ENCODE measurements at places on chromosomes 11 and 22.

- no peak for DNase-seq
Observed at GRCh38 chr11:2571598-2572281, 126.9 kb downstream of the KCNQ1 start.

GRCh38 chr11:15888556-15889345, 467.6 kb downstream of the SOX6 start:
- no peak for DNase-seq

DNA sequence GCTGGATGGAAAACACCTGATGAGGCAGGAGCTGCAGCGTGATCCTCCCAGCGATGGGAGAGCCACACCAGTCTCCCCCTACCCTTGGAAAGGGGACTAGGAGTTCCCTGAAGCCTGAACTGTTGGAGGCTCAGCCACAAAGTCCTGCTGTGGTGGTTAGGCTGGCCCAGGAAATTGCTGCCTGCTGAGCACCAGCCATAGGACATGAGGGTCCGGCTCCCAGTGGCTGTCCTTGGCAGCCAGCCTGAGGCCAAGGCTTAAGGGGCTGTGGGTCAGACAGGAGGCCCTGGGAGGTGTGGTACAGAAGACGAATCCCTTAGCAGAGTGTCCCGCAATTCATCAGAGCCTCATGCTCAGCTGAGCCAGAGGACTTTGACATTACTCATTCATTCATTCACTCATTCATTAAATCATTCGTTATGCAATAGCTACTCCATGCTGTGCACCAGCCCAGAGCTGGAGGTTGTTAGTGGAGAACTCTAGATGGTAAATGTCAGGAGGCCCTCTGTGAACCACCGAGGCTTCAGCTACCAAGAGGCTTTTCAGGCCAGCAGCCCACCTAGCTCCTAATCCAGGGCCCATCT, 14.4 kb upstream of the SEC14L4 start:
- no peak for DNase-seq

DNA sequence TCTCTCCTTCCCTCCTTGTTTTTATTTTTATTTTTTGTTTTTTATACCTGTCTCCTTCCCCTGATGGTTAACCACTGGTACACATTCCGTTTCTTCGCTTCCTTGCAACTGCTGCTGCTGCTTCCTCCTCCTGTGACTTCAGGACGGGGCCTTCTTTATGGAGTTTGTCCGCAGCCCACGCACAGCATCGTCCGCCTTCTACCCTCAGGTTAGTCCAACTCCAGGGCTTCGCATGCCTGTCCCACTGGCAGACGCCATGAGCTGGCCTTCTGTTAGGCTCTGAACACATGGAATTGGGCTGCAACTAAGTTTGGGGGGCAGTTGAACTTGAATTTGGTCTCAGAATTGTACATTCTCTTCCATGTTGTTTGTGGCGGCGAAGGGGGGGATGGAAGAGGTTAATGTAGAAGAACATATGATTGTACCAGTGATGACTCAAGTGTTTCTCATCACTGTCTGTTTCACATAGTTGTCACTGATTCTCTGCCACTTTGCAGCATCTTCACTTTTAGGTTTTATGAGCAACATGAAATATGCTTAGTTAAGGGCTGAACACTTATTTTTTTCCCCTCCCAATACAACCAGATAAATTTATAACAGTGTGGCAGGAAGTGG, 83.0 kb upstream of the YWHAH start:
- no peak for DNase-seq

GRCh38 chr11:130999992-131000770, 83.9 kb upstream of the SNX19 start:
- DNase-seq = no peak

DNA sequence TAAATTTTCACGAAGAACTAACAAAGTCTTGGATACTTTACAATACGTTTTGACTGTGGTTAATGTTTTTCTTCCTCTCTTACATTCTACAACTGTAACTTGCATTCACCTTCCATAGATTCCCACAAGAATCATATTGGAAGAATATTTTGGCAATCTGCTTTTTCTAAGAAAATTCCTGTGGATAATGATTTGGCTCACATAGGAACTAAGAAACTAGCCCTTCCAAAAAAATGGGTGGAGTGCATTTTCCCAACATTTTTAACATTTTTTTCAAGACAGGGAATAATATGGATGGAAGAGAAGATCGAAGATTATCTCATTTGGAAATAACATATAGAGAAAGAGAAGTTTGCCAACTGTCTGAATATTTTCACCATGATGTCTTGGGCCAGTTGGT, 256.9 kb upstream of the POU2AF2 start:
- DNase-seq = no peak

All from WTC11 (cell line).